Stimulated activated CD4-positive, alpha-beta T cell treated with anti-CD3 and anti-CD28 coated beads, Interleukin-2, amount 100 ng/mL, for 4 hours (primary cell): ENCODE measurements at places on chromosomes 2 and 18.

- no peak for DNase-seq
Observed at GRCh38 chr2:152097801-152098495, 896 bp downstream of the CACNB4 start.

DNA sequence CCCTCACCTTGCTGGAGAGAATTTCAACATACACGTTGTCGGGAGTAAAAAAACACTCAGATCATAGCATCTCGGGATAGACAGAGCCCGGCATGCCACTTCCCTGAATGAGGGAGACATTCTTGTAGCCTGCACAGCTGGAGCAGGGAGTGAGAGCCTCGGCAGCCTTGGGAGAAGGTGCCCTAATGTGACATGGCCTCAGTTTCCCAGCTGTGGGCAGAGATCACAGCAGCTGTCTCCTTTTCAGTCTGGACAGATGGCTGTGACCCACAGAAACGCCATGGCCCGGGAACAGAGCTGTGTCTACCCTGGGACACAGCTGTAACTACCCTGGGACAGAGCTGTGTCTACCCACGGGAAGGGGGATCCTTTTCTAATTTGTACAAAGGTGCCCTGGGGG, 55.9 kb downstream of the HS1BP3 start:
- no peak for DNase-seq

DNA sequence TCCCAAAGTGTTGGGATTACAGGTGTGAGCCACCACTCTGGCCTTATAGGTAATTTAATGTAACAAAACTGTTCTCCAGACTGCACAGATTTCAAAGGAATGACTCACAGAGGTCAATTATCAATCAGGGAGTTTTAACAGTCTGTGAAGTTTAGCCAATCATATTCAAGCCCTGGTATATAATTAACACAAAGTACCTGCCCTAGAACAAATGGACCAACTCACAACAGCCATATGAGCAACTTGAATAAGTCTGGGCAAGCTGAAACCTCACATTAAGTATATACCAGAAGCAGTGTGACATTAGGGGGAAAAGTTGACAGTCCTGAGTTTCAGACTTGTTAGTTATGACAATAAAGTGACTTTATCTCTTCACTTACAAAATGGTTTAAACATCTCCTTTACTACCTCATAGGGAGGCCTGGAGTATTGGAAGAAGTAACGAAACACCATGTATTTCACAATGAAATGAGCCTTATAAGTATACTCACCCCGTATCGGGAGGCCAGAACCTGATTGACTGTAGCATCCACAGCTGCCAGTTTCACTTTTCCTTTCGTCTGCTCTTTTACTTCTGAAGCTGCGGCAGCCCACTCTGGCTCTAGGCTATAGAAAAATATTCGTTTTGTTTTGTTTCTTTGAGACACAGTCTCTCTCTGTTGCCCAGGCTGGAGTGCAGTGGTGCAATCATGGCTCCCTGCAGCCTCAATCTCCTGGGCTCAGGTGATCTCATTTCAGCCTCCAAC, 22.2 kb downstream of the PDIA6 start:
- no peak for DNase-seq

GRCh38 chr2:146642066-146642465, 1202.8 kb upstream of the ACVR2A start:
- no peak for DNase-seq

DNA sequence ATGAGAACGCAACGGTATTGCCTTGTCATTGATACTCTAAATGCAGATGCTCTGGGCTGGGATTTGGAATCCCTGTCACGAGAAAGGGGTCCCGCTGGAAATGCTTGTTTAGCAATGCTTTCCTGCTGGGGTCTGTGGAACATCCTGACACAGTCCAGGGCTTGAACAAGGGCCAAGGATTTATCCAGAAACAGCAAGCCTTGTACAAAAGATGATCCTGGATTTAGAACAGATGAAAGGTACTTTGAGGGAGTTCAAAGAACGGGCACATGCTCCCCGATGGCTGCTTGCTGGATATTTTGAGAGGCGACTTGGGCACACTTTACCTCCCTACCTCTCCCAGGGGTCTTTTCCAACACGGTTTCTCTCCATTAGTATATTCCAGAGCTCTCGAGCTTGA, 108.1 kb upstream of the CELF4 start:
- DNase-seq, result no peak

DNA sequence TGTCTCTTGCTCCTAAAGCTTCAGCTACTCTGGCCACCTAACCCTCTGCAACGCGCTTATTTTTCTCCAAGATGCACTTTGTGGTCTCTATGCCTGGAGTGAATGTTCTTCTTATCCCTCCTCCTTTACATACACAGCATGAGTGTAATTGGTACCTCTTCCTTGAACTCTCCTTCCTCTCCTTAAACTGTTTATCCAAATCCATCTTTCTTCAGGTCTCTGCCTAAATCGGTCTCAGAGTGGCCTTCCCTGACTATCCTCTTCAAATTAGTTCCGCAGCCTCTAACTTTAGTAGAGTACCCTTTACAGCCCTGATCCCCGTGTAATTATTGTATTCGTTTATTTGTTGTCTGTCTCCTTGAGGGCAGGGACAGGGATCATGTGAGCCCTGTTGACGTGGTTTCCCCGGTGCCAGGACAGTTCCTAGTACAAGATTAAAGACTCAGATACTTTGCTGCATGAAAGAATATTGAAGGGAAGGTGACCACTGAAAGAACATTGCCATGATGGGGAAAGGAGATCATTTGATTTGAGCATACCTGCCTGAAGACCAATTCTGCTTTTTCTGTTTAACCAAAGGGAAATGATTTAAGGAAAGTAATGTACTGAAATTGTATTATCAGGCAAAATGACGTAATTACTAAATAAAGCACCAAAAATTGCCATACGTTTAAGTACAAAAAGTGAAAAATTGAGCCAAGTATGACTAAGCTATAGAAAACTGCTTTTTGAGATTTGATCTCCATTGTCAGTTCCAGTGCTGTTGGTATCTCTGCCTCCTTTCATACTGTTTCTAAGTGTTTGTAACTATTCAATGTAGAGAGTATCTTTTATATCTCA, 1.2 kb downstream of the CNOT9 start:
- DNase-seq, result no peak

DNA sequence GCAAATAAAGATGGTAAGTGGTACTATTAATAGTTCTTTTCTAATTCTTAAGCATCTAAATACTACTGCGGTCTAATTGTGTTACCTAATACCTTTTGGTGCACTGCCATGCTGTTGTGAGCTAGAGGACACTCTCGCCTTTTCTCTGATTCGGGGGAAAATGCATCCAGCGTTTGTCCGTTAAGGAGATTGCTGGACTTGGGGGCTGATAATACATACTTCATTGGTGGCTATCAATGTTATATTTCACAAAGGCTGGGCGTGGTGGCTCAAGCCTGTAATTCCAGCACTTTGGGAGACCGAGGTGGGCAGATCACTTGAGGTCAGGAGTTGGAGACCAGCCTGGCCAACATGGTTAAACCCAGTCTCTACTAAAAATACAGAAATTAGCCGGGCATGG, 141.7 kb upstream of the TWIST2 start:
- no peak for DNase-seq

- DNase-seq, result no peak
Observed at GRCh38 chr18:46084431-46084830, 12.4 kb upstream of the PSTPIP2 start.

DNA sequence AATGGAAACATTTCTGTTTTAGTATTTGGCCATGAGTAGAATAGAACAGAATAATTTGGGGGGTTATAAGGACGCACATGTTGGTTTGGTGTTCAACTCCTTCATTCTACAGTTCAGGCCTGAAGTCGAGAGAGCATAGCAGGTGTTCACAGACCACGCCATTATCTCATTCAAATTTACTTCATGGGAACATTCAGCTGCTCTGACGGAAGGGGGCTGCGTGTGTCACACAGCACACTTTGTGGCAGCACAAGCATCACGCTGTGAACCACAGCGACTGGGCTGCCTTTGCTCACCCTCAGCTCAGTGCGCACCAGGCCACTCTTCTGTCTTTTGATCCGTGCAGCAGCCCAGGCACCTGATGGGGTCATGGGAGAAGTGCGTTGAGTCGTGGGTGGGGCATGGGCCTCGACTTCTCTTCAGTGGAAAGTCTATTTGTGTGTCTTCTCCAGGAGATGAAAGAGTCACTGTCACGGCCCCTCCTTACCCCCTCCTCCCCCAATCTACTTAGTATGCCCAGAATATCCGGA, 348.6 kb upstream of the SALL3 start:
- no peak for DNase-seq

- peak; percentile 39 for DNase-seq
Observed at GRCh38 chr2:219308142-219309101, 779 bp downstream of the PTPRN start.

- DNase-seq, result no peak
Observed at GRCh38 chr2:65316072-65316471, 88.4 kb downstream of the ACTR2 start.

DNA sequence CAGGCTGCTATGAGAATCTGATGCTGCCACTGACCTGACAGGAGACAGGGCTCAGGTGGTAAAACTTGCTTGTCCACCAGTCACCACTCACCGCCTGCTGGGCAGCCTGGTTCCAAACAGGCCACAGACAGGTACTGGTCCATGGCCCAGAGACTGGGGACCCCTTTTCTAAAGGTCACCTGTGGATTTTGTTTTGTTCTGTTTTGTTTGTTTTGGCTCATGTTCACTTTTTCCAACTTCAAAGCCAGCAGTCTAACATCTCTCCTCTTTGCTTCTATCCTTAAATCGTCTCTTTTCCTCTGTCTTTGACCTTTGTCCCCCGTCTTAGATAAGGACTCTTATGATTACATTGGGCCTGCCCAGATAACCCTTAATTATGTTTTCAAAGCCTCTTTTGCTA, 3.3 kb upstream of the CERKL start:
- no peak for DNase-seq

- no peak for DNase-seq
Observed at GRCh38 chr18:69664399-69664798, 263.7 kb downstream of the DOK6 start.

- no peak for DNase-seq
Observed at GRCh38 chr2:147621656-147622197, 223.1 kb upstream of the ACVR2A start.

DNA sequence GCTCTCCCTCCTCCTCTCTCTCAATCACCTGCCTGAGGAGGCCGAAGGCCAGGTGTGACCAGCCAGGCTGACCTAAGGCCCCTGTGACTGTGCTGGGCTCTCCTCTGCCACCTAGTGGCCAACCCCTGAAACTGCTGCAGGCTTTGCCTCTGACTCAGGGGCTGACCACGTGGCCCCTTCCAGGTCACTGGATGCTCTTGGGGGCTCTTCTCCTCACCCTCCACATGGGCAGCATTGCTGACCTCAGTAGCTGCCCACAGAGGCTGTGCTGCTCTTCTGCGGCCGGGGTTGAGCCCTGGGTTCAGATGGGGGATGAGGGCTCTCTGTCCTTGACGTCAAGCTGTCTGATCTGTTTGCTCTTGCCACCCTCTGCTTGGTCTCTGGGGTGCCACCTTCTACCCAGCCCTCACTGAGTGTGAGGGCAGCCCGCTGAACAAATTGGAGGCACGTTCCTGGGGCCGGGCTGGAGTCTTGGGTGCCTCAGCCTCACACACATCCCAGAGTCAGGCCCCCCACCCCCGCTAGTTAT, 122.7 kb downstream of the TWIST2 start:
- DNase-seq, result peak; percentile 13

- no peak for DNase-seq
Observed at GRCh38 chr18:25724997-25725396, 365.4 kb downstream of the SS18 start.

- no peak for DNase-seq
Observed at GRCh38 chr2:79792090-79792489, 279.2 kb downstream of the CTNNA2 start.

- DNase-seq, result no peak
Observed at GRCh38 chr2:239467956-239468490, 67.2 kb upstream of the HDAC4 start.

GRCh38 chr2:86621280-86621943, 2.3 kb downstream of the RNF103 start:
- DNase-seq, result no peak

DNA sequence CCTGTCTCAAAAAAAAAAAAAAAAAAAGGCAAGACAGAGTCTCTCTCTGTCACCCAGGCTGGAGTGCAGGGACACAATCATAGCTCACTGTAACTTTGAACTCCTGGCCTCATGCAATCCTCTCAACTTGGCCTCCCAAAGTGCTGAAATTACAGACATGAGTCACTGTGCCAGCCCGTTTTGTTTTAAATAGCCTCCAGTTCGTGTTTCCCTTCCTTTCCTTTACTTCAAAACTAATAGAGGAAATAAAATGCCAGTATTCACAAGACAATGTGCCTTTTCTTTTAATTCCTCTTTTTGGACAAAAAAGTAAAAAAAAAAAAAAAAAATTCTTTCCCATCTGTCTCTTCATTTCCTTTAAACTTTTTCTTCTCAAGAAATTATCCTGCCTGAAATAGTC, 54.5 kb upstream of the ACMSD start:
- no peak for DNase-seq

- DNase-seq, result no peak
Observed at GRCh38 chr18:42107691-42108450, 152.8 kb downstream of the PIK3C3 start.

DNA sequence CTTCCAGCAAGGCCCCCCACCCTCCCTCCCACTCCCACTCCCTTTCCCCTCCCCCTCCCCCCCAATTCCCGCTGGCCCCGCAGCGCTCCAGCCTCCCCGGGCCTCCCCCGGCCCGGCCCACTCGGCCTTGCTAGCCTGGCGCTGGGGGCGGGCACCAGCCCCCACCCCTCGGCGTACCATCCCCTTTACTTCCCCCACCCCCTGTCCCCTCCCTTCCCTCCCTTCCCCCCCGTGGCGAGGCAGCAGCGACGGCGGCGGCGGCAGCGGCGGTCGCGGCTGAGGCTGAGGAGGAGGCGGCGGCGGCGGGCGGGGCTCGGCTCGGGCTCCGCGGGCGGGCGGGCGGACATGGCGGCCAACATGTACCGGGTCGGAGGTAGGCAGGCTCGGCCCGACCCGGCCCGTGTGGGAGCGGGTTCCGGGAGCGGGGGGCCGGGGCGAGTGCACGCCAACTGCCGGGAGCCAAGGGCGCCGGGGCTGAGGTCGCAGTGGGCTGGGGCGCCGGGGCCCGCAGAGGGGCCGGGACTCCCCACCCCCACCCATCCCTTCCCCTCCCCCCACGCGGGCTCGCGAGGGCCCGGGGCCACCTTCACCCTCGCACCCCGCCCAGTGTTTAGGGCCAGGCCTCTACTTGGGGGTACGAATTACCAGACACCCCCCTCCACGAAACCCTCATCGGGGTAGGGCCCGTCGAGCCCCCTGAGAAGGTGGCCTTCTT, at the start of gene MTA3:
MTA3 (plus strand) TSS at position 232 of the 715 bp plus-strand sequence; CDS start at position 346, 114 bp downstream.
- peak; percentile 59 for DNase-seq

- DNase-seq, result no peak
Observed at GRCh38 chr2:240255811-240256703, 115.6 kb upstream of the OTOS start.

DNA sequence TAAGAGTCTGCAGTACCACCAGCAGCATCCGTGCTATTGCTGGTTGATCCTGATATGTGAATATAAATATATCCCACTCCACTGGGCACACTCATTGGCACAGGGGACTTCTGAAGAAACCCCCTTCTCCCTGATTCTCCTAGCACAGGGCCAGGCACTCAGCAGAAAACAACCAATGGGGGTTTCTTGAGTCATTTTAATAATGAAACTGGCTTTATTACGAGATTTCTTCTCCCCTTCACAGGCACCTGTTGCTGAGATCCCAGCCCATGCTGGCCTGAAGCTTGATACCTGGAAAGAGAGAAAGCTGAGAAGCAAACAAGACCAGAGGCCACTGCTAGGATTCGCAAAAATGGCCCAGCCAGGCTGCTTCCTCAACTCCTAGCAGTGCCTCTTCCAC, 17.9 kb upstream of the CYRIA start:
- no peak for DNase-seq
